T-helper 17 cell (primary cell): ENCODE measurements at places on chromosomes 2 and 18. TPM values are rescaled to one million over a fixed set of nuclear protein-coding genes. Genes with fewer than 3 reads are reported as not detected.

ABCA12 gene
- total RNA-seq: not detected

AKAIN1 gene
- not detected for total RNA-seq

LOXHD1 gene
- total RNA-seq: 0.30 TPM

ASB18 gene
- total RNA-seq: not detected

DLX2 gene
- total RNA-seq: not detected

HOXD9 gene
- total RNA-seq: not detected

RNU2-63P gene
- total RNA-seq: 16.2 TPM

SPR gene
- total RNA-seq: 0.60 TPM

UGT1A4 gene
- not detected for total RNA-seq

SERPINB10 gene
- total RNA-seq: not detected
